Amniotic stem cell (primary cell): ENCODE measurements at places on chromosomes 12 and 14.

DNA sequence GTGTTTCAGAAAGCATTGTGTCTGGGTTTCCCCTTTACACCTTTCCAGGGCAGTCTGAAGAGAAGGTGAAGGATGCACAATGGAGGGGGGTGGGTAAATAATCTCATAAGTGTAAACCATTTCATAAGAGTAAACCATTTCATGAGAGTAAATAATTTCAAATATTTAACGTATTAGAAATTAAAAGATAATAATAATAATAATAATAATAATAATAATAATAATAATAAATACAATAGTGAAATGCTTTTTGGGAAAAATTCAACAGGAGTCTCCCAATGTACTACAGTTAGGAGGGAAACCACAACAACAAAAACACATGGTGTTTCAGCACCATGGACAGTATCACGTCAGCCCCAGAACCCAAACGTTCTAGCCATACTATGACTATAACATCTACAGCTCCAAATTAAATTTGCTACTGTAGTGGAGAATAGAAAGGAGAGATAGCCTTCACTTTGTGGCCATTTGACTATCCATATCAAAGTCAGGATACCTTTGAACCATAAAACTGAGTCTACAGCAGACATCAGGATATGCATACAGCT lies 691.8 kb downstream of the BCL11B start:
- DNase-seq, result no peak

GRCh38 chr12:58732894-58733293 lies 187.4 kb downstream of the LRIG3 start:
- DNase-seq, result no peak

- DNase-seq, result no peak
These were observed 75.6 kb downstream of the ARL6IP4 start for GRCh38 chr12:123056053-123056452.

GRCh38 chr14:102917469-102918211 lies 4.8 kb upstream of the AMN start:
- DNase-seq, result no peak

- DNase-seq, result no peak
These were observed 156.0 kb downstream of the MED13L start for GRCh38 chr12:116121453-116121871.

- no peak for DNase-seq
These were observed 88.1 kb downstream of the NINJ2 start for GRCh38 chr12:575129-575502.

- DNase-seq, result no peak
These were observed 9.8 kb downstream of the FAM222A start for GRCh38 chr12:109723311-109723881.

DNA sequence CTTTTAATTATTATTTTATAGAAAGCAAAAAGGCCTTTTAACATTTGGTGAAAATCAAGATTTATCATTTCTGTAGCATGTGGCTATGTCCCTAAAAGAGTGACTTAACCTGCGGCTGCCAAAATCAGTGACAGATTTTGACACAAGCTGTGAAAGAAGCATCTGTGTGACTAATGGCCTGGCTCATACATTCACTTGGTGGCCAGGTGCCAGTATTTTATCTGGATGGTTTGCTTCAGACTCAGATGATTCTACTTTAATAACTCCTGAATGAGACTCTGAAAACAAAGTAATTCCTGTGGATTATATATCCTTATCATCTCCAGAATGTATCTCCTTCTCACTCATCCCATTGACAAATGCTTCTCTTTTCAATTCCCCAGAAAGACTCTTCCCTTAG lies 103.0 kb downstream of the FSCB start:
- no peak for DNase-seq

DNA sequence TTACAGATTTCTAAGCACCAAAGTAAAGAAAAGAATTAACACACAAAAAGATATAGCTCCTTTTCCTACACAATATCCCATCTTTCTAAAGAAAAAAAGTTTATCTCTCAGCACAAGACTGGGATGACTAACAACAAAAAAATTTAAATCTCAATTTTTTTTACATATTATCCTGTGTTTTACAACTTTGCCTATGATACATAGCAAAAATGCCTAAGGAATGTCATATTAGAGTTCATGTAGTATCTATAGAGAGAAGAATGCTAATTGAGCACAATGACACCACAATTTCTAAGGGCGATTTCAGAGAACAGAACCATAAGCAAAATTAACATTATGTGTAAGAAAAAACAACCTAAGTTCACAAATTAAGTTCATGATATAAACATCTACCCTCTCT lies 16.3 kb downstream of the C2CD5 start:
- peak; percentile 45 for DNase-seq

DNA sequence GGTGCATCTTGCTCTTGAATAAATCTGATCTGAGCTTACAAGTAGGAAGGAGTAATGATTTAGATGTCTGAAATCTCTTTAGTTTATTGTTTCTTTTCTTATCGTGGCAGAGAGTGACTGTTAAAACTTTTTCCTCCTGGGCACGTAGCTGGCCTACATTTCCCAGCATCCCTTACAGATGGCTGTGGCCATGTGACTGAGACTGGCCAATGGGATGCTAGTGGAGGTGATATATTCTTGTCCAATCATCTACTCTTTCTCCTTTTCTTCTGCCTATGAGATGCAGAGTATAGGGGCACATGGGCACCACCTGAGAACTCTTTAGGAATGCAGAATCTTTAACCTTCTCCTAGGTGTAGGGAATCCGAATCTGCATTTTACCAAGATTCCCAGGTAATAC lies 237.3 kb downstream of the RGS6 start:
- no peak for DNase-seq

DNA sequence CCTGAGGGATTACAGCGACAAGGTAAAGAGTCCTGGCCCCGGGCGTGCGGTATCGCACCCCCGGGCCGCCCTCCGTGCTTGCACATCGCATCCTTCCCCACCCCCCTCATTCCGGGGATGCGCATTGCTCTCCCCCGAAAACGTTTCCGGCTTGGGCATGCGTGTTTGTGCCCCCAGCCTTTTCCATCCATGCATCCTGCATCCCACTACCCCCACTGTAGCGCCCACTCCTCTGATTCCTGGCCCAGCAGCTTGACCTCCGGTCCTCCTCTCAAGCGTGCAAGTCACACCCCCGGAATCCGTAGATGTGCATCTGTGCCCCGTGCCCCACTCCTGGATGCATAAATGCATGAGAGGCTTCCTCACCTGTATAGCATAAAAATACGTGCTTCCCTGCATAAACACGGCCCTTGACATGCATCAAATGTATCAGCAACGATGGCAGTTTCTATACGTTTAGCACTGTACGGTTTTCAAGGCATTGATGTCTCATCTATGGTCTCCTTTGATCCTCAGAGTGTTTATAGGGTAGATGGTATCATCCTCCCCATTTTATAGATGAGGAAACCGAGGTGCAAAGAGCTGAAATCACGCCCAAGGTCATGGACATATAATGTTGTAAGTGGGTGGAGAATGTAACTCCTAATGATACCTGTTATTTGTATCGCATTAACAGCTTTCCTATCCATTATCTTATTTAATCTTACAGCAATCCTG lies 484 bp downstream of the RIC8B start:
- DNase-seq, result no peak

DNA sequence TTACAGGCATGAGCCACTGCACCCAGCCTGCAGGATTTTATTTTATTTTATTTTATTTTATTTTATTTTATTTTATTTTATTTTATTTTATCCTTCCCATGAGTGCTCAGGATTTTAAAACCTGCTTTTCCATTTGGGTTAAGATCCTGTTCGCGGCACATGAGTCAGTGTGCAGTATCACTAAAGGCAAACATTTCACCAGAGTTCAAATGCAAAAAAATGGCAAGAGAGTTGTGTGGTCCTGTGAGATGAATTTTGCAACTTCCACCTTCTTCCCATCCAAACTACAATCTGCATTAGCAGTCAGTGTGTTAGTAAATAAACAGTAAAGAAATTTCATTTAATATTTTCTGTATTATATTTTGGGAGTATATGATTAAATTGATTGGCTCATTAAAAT lies 29.0 kb downstream of the MOAP1 start:
- DNase-seq, result no peak

DNA sequence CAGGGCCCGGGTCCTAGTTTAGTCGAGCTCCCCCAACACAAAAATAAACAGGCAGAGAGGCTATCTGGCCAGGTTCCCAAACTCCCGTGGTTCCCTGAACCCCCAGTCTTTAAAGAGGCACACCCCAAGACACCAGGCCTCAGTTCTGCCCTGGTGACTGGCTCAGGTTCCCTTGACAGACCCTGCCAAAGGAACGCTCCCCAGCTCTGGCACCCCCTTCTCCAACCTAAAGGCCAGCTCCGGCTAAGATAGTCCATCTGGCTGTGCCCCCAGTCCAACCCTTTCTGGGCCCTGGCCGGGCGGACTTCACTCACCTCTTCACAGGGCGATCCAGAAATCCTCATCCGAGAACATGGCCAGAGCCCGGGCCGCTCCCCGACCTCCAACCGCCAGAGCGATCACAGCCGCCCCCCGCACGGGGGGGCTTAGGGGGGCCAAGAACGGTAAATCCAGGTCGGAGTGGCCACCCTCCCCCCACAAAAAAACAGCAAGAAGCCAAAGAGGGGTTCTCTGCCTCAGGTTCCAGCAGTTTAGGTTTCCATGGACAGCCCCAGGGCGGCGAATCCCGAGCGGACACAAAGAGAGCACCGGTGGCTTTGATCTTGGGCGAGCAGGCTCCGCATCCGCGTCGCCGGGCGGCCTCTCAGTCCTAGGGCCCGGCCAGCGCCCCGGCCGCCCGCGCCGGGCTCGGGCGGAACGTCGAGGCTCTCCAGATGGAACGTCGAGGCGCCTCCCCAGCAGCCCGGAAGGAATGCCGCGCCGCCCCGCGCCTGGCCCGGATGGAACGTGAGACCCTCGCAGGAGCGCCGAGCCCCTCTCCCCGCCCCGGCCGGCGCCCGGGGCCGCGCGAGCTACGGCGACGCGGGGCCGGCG lies 1.1 kb downstream of the KMT2D start:
- no peak for DNase-seq

DNA sequence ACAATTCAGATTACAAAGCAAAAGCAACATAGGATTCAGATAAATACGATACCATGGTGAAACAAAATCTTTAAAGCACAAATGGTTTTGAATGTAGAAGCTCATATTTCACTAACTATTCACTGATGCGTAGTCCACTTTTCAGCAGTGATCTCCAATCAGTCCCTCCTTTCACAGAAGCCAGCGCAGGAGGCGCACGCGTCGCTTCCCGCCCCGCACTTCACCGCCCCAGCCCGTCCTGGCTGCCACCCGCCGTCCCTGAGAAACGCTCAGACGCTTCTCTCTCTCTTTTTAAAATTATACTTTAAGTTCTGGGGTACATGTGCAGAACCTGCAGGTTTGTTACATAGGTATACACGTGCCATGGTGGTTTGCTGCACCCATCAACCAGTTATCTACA lies 19.8 kb upstream of the CHFR start:
- DNase-seq, result no peak

DNA sequence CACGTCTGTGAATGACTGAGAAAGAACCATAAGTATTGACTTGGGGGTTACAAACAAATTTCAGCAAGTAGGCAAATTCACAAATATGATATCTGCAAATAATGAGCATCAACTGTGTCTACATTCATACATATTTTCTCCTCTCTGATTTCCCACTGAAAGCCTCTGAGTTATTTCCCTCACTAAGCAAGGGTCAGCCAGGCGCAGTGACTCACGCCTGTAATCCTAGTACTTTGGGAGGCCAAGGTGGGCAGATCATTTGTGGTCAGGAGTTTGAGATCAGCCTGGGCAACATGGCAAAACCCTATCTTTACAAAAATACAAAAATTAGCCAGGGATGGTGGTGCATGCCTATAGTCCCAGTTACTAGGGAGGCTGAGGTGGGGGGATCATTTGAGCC lies 80.8 kb downstream of the SLC25A21 start:
- DNase-seq, result no peak

GRCh38 chr12:56164345-56164729 lies 6.2 kb downstream of the MYL6 start:
- no peak for DNase-seq

DNA sequence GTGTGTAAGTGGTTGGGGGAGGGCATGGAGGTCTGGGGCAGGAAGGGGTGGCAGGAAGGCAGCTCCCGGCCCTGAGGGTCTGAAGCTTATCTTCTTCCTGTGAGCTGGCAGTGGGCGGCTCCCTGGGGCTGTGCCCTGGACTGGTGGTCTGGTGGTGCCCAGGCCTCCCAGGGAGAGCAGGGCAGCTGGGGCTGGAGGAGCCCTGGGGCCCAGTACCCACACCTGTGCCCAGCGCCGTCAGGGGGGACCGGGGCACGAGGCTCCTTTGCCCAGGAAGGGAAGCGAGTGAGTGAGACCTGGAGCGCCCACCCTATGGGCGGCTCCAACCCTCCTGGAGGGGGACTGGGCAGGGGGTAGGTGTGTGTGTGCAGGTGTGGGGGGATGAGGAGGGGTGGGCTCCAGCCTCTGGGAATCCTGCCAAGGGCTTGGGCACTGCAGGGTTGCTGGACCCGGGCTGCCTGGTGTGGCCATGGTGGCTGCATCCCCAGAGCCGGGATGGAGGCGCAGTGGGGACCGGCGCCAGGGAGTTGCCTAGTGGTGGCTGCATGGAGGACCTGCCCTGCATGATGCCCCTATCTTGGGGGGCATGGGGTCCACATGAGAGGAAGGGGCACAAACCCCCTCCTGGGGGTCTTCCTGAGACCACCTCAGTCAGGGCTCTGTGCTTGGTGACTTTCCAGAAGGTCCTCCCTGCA lies 353.6 kb downstream of the TMEM121 start:
- DNase-seq, result no peak

GRCh38 chr12:67441736-67442346 lies 172.7 kb downstream of the CAND1 start:
- DNase-seq, result peak; percentile 25

- no peak for DNase-seq
These were observed 11.7 kb upstream of the ANKLE2 start for GRCh38 chr12:132773077-132773955.

DNA sequence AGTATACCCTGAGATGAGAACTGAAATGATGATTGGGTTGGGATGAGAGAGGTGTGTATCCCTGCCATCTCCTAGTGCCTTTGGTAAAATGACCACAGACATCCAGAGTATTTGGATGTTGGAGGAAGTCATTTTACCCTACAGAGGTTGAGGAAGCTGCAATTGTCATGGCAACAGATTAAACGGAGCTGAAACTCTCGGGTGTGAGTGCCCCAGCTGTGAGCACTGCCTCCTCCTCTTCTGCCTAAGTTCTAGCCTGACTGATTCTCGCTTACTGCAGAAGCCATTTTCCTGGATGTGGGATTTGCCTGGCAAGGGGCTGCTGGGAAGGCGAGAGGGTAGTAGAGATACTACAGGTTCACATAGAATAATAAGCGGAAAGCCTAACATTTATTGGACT lies 10.3 kb upstream of the PPP4R4 start:
- no peak for DNase-seq
